Stimulated activated CD4-positive, alpha-beta T cell treated with anti-CD3 and anti-CD28 coated beads, Interleukin-4, amount 100 ng/mL, for 48 hours (primary cell): ENCODE measurements at places on chromosomes 5 and 9.

DNA sequence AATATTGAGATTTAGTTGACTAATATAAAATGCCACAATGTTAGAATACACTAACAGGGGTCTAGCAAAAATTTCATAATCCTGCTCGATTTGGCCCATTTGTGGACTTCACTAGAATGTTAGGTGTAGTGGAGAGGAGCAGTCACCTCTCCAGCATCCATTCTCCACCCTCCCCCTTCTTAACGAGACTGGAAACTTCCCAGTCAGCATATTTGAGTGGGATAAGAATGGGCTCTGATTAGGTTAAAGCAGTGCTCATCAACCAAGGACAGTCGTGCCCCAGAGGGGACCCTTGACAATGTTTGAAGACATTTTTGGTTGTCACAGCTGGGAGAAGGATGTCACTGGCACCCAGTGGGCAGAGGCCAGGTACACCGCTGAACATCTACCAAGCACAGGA is 46.7 kb downstream of the FANCC start:
- DNase-seq = no peak

- DNase-seq = no peak
Observed at GRCh38 chr9:3827175-3827574, 301.4 kb upstream of the RFX3 start.

GRCh38 chr5:134215757-134216156 is 10.1 kb downstream of the PPP2CA start:
- no peak for DNase-seq

GRCh38 chr5:144198386-144198785 is 27.7 kb downstream of the KCTD16 start:
- DNase-seq = no peak

GRCh38 chr5:110644357-110644756 is 82.1 kb downstream of the TMEM232 start:
- DNase-seq = no peak

- no peak for DNase-seq
Observed at GRCh38 chr9:111467778-111468367, 16.3 kb downstream of the ECPAS start.

DNA sequence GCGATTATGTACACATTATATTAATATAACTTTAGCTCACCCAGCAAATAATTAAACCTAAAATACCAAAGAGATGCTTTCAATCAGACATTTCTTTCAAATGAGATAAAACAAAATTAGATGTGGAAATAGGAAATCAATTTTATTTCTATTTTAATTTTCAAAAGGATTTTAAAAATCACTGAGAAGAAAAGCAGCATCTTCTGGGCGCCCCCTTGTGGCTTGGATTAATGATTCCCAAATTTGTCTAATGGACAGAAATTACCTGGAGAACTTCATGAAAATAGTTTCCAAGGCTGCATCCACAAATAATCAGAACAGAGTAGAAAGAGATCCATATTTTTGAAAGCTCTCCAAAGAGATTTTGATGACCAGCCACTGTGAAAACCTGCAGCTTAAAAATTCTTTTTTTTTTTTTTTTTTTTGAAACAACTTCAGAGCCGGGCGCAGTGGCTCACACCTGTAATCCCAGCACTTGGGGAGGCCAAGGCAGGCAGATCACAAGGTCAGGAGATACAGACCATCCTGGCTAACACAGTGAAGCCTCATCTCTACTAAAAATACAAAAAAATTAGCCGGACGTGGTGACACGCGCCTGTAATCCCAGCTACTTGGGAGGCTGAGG is 50.9 kb upstream of the CEMIP2 start:
- peak; percentile 35 for DNase-seq

DNA sequence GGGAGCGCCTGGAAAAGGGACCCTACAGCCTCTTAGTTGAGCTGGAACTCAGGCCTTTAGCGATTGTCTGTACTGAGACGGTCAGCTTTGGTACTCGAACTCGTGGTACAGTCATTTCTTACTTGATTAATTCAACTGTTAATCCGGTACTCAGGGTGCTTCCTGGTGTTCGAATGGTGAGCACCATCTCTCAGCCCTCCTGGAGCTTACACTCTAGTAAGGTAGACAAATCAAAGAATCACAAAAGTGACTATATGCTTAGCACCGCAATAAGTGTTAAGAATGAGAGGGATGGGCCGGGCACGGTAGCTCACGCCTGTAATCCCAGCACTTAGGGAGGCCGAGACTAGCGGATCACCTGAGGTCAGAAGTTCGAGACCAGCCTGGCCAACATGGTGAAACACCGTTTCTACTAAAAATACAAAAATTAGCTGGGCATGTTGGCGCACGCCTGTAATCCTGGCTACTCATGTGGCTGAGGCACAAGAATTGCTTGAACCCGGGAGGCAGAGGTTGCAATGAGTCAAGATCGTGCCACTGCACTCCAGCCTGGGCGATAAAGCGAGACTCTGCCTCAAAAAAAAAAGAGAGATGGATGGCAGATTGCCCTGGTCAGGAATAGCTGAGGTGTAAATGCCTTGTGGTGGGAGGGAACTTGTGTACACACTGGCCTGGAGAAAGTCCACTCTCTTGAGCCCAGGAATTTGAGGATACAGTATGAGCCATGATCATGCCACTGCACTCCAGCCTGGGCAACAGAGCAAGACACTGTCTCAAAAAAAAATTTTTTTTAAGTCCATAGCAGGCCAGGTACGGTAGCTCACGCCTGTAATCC is 981 bp downstream of the TCOF1 start:
- DNase-seq = no peak
